ENCODE measurements at places on chromosomes 6 and 20.

GRCh38 chr6:141152951-141153350 lies 979.8 kb upstream of the GJE1 start:
- no peak for DNase-seq

- no peak for DNase-seq
Measured at GRCh38 chr6:140281767-140282166, 907.3 kb upstream of the CITED2 start.

DNA sequence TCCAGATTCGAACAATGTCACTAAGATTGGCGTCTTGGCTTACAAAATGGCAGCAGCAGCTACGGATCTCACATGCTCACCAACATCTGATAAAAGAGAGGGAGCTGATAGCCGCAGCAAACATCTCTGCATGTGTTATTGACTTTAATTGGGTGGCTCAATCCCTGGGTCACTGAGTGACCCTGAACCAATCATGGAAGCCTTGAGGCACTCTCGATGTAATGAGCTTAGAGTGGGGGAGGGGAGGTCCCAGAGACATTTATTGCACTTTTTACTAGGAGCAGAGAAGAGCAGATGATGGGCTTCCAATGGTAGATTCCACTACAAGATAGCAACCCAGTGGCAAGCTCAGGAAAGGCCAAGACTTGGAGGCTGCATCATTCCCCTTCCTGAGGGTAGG lies 238.7 kb downstream of the BMP7 start:
- no peak for DNase-seq

DNA sequence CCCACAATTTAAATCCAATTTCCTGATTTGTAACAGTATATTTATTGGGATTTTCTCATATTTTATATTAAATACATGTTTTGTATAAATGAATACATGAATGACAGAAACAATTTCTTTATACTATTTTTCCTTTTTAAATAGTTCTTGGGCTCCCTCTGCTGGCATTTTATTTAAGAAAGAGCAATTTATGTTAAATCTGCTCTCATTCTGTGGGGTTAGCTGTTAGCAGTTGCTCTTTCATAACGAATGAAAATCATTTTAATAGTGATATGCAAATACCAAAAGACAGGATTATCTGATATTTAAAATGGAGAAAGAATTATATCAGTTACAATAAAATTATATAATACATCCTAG lies 118.3 kb downstream of the RALGAPA2 start:
- DNase-seq = peak; percentile 12

- DNase-seq = no peak
Measured at GRCh38 chr6:110882274-110882619, 7.7 kb downstream of the AMD1 start.

DNA sequence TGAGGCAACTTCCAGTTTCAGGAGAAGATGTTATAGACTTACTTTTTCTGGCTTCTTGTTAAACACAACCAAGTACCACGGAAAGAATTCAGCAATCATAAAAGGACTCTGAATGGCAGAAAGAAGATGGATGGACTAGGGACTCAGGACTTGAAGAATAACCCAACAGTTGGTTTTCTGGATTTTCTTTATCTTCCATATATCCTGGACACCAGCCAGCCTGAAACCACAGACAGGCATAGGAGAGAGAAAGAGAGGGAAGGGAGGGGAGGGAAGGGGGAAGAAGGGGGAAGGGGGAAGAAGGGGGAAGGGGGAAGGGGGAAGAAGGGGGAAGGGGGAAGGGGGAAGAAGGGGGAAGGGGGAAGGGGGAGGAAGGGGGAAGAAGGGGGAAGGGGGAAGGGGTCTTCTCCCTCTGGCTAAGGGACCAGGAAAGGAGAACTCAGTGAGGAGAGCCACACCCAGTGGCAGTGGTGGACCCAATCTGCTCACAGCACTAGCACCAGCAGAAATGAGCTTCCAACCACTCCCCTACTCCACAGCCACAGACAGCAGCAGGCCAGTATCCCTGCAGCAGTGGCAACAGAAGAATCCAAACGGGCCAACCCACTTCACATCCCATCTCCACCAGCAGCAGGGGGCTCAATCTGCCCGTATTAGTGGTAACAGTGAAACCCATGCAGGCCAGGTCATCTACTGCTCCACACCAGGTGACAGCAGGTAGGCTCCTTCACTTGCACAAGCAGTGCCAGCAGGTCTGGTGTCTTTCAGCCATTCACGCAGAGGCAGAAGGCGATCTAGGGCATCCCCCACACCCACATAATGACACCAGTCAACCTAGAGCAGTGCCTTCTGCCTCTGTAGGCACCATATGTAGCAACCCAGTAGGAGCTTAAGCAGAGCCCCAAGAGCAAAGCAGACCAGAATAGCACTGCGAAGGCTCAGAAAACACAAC lies 78.6 kb downstream of the TRMT6 start:
- no peak for DNase-seq

DNA sequence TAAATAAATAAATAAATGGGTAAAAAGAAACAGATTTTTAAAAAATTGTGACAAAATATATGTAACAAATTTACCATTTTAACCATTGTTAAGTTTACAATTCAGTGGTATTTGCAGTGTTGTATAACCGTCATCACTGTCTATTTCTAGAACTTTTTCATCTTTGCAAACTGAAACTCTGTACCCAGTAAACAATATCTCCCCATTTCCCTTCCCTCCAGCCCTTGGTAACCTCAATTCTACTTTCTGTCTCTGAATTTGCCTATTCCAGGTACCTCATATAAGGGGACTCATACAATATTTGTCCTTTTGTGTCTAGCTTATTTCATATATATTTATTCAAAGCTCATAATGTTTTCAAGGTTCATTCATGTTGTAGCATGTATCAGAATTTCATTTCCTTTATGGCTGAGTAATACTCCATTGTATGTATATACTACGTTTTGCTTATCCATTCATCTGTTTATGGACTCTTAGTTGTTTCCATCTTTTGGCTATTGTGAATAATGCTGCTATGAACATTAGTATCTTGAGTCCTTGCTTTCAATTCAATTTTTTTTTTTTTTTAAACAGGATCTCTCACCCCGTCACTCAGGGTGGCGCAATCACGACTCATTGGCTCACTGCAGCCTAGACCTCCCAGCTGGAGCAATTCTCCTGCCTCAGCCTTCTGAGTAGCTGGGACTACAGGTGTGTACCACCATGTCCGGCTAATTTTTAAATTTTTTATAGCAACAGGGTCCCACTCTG lies 8.9 kb downstream of the MANBAL start:
- no peak for DNase-seq

- peak; percentile 63 for DNase-seq
Measured at GRCh38 chr20:49768204-49769047, 44.2 kb upstream of the SLC9A8 start.

DNA sequence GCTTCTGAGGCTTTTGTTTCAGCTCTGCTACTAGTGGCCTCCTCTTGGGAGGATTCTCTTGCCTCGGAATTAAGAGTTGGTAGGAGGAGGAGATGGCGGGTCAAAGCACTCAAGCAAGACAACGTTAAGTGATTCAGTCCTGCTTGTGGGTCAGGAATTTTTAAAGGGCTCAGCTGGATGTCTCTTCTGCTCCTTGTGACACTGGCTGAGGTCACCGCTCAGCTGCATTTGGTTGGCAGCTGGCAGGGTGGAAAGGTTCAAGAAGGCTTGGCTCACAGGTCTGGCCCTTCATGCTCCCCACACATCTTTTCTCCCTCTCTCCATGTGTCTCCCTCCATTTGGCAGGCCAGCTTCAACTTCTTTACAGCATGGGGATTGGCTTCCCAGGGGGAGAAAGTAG lies 641.4 kb downstream of the KIF16B start:
- no peak for DNase-seq

GRCh38 chr6:30042914-30043313 lies 18.2 kb upstream of the POLR1H start:
- DNase-seq = no peak
